NCI-H2171 (cell line): ENCODE measurements at places on chromosomes 5 and 9.
A peak's percentile ranks its signal among the peaks of the same experiment; 100 is the strongest.

DNA sequence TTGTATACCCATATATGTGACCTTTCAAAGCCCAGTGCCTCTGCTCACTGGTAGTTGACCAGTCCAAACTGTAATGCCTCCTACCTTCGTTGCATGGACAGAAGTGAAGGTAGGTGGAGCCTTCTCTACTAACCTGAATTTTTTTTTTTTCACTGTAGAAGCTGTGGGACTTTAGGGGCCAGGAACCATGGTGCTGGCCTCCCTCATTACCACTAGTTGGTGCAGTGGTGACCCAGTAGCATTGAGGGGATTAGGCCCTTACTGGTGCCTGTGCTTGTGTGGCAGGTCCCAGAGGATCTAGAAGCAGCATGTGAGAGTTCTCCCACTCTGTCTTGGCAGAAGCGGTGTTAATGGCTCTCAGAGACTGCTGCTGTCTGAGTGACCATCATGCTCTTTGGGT lies 2.3 kb downstream of the RALGPS1 start:
- DNase-seq = no peak

DNA sequence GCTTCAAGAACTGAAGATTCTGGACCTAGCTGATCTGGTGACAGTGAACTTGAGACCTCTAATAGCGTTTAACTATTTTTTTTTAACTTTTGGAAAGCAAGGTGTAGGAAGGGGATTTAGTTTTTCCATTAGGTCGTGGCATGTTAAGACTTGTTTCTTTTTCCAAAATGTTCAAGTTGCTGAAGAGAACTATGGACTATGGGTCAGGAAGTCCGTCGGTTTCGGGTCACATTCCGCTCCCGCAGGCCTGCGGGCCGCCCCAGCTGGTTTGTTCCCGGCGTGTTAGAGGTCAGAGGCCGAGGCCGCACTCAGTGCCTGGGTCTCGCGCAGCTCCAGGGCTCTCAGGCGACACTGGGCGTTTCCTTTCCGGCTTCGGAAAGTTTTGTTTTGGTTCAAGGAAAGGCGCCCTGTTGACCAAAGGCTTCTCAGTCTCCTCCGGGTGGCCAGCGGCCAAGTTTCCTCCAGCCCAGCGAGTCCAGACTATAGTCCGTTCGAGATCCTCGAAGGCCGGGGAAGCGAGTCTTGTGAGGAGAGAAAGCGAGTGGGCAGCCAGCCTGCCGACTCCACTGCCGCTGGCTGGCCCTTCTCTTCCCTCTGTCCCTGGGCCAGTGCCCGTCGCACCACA lies 586 bp upstream of the FCHO2 start:
- no peak for DNase-seq

- DNase-seq = peak; percentile 4
Measured at GRCh38 chr5:98770209-98770910, 3.1 kb upstream of the RGMB start.

GRCh38 chr5:155735388-155735787 lies 591.6 kb upstream of the SGCD start:
- no peak for DNase-seq

DNA sequence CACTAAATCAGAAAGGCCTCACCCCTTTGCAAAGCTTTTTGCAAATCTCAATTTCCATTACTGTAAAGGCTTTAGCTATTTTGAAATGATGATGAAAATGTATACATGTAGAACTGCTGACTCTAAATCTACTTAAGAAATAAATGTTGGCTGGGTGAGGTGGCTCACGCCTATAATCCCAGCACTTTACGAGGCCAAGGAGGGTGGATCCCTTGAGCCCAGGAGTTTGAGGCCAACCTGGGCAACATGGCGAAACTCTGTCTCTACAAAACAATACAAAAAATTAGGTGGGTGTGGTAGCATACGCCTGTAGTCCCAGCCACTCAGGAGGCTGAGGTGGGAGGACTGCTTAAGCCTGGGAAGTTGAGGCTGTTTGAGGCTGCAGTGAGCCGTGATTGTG lies 64.6 kb downstream of the PTPN3 start:
- DNase-seq = no peak

DNA sequence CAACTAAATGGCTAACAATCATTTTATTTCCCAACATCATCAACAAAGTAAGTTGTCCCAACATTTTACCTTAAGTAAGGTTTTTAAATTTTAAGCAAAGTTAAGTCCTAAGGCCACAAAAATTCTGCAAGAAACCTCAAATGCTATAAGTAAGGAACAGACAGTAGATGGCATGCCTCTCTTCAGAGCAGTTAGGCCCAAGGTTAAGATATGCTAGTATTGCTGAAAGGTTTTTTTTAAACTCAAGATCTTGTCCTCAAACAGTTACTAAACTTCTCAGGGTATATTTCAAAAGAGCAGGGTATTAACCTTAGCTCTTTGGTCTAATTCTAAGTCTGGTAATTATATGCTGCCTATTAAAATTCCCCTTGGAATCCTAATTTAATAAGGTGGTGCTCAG lies 35.1 kb downstream of the PJA2 start:
- DNase-seq = no peak

DNA sequence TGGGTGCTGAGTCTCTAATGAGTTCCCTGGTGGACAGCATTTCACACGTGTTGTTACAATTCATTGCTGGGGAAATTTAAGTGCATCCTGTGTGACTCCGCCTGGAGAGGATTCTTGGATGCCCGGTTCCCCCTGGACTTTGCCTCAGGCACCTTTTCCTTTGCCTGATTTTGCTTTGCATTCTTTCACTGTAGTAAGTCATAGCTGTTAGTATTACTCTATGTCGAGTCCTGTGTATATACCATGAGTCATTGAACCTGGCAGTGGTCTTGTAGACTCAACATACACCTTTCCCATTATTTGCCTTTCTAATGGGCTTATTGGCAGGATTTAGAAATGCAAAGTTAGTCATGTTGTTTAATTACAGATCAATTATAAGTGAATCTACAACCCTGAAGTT lies 81.9 kb upstream of the DHFR start:
- no peak for DNase-seq

- no peak for DNase-seq
Measured at GRCh38 chr9:70257502-70257901, 1.3 kb upstream of the SMC5 start.

- DNase-seq = no peak
Measured at GRCh38 chr9:133225171-133226011, 16.3 kb upstream of the OBP2B start.

- peak; percentile 90 for DNase-seq
Measured at GRCh38 chr5:175750511-175750931, 92.7 kb downstream of the HRH2 start.

DNA sequence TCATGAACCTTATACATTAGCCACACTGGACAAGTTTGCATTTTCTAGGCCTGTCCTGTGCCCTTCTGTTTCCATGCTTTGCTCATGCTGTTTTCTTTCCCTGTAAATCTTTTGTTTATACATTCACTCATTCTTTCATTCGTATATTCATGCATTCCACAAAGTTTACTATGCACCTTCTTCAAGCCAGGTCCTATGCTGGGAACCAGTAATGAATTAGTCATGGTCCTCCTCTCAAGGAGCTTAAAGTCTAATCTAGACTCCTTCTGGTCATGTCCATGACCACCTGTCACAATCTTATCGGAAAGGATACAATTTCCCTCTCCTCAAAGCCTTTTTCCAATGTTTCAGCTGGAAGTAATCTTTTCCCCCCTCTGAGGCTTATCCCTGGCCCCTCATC lies 9.1 kb upstream of the XPA start:
- no peak for DNase-seq

GRCh38 chr5:109865637-109866036 lies 175.9 kb downstream of the MAN2A1 start:
- no peak for DNase-seq

- no peak for DNase-seq
Measured at GRCh38 chr9:4665357-4665756, 923 bp downstream of the SPATA6L start.

- no peak for DNase-seq
Measured at GRCh38 chr9:115845648-115846312, 307.8 kb upstream of the PAPPA start.

- DNase-seq = no peak
Measured at GRCh38 chr5:2936413-2936812, 184.9 kb upstream of the IRX2 start.

- DNase-seq = no peak
Measured at GRCh38 chr9:107793541-107793940, 304.0 kb upstream of the KLF4 start.

DNA sequence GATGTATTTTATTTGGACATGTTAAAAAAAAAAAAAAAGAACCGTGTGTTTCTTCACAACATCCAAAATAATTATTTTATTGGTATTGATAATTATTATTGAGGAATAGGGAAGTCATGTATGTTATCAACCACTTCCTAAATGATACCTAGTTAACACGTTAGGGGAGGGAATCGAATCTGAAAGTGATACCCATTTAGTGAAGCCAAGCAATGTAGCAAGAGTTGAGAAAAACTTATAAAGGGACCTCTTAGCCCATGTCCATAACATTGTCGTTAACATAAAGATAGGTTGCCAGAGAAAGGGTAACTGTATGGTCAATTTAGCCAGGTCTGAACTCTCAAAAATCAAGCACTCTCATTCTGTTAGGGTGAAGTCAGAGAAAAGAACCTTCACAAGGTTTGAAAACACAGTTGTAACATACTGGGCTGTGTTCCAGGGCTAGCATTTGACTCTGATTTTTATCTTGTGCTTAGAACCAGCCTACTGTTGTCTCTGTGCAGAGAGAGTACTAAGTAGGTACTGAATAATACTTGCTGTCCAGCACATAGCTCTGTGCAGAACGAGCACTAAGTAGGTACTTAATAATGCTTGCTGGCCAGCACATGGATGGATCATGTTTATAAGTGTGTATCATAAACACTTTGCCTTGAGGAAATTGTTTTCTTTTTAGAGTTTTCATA lies 60.4 kb downstream of the GHR start:
- DNase-seq = no peak

GRCh38 chr5:26582350-26583045 lies 455.9 kb downstream of the CDH9 start:
- DNase-seq = no peak

DNA sequence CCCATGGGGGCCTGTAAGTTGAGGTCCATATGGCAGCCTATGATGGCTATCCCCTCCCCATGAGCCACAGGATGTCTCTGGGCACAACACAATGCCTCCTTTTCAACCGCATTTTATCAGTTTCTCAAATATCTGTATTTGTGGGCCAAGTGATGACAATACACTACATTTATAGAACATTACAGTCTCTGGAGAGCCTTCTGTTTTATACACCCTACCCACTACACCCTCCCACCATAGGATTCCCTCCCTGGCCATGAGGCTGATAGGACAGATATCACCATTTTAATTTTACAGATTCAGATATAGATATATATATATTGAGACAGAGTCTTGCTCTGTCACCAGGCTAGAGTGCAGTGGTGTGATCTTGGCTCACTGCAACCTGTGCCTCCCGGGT lies 236.8 kb downstream of the ENC1 start:
- DNase-seq = no peak

GRCh38 chr9:136552117-136552703 lies 6.4 kb upstream of the NOTCH1 start:
- no peak for DNase-seq

DNA sequence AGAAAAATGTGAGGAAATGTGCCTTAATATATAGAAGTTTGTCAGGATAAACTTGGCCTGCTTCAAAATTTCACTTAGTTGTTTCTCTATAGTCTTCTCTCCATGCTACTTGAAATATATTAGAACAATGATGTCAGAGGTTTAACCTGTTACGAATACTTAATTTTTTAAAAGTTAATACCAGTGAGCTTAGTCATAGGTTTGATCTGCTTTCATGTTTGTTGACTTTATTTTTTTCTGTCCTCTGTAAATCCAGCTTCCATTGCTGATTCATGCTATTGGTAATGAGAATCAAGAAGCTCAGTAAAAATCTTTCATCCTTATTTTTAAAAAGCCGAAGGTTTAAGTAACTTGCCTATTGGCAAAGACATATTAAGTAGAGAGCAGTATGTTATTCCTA lies 27.9 kb downstream of the BDP1 start:
- no peak for DNase-seq

- no peak for DNase-seq
Measured at GRCh38 chr9:34072410-34072809, 23.7 kb upstream of the UBAP2 start.

GRCh38 chr9:35688558-35689541 lies 875 bp downstream of the TPM2 start:
- no peak for DNase-seq

GRCh38 chr9:83707518-83707767 lies 315 bp downstream of the UBQLN1 start:
- peak; percentile 25 for DNase-seq

DNA sequence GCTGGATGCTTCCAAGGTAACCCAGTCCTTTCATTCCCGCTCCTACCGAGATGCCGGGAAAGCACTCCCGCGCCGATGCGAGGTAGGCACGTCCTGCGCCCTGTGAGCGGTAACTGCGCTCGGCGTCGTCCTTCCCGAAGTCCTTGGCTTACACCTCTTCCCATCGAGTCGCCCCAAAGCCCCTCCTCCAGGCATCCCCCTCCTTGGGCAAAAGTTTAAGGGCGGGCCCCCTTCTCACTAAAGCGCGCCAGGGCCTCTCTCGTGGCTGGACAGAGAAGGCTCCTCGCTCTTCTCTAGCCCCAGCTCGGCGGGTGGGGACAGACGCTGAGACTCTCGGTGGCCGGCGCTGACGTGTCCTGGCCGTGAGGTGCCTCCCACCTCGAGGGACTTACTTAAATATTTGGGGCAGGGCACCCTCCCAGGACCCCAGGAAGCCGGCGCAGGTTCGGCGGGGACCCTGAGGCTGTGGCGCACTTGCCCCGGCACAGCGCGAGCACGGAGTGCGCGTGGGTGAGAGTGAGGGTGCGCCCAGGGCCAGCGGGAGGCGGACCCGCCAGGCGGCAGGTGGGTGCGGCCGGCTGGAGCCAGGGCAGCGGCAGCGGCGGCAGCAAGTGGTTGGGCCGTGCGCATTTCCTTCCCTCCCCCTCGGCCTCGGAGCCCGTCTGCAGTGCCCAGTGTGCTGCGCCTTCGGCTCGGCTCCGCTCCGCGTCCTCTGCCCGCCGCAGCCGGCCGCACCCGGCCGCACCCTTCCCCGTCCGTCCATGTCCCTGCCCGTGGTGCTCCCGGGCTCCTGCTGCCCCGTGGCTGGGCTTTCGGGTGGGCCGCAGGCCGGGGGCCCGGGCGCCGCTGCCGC lies at the start of gene ENTREP1:
TSS of gene ENTREP1 (plus strand) at position 667 of the 853 bp plus-strand sequence. CDS start at position 762, 95 bp downstream.
- DNase-seq = peak; percentile 9

DNA sequence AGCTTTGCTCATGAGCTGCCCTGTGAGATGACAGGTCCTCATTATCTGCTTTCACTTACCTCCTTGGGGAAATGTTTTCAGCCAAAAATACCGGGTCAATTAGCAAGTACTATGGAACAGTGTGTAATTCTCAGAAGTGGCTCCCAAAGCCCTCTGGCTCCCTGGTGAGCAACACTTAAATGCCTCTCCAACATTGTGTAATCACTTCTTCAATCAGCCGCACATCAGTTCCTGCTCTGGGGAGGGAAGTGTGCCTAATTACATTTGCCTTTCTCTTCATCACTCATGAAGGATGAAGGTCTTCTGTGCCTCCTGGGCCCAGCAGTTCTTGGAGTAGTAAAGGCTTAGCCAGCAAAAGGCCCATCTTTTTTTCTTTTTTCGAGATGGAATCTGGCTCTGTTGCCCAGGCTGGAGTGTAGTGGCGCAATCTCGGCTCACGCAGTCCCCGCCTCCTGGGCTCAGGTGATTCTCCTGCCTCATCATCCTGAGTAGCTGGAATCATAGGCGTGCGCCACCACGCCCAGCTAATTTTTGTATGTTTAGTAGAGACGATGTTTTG lies 23.1 kb downstream of the NIM1K start:
- no peak for DNase-seq
